ENCODE measurements at places on chromosomes 7 and 10.

GRCh38 chr7:44631458-44632115, 25.2 kb downstream of the OGDH start:
- DNase-seq: no peak

- no peak for DNase-seq
Observed at GRCh38 chr10:30858499-30858898, 173.2 kb downstream of the ZNF438 start.

GRCh38 chr7:31735991-31736982, 49.3 kb downstream of the PPP1R17 start:
- DNase-seq: peak; percentile 36

DNA sequence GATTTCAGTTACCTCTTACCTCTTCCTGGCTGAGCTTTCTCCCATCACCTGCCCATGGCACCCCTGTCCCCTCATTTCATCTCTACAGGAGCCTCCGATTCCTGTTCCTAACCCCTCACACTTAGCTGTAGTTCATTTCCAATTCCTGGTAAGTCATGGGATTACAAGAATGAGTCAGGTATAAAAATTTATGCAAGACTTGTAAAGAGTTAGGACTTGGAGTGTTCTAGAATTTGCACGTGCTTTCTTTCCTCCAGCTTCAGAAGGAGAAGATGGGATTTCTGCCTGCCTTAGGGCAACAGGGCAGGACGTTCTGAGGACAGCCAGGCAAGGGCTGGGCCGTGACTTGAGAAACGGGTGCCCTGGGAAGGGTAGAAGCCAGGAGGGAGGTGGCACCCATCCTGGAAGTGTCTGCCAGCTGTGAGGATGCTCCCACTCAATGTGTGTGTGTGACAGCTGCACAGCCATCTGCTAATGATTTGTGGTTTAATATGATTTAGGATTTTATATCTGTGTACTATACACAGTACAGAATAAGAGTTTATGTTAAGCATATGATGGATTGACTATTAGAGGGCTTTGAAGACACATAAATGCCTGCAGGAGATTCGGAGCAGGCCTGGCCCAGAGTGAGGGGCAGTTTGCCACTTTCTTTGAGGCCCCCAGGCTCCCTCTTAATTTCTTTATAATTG, 81.5 kb upstream of the VIPR2 start:
- no peak for DNase-seq

DNA sequence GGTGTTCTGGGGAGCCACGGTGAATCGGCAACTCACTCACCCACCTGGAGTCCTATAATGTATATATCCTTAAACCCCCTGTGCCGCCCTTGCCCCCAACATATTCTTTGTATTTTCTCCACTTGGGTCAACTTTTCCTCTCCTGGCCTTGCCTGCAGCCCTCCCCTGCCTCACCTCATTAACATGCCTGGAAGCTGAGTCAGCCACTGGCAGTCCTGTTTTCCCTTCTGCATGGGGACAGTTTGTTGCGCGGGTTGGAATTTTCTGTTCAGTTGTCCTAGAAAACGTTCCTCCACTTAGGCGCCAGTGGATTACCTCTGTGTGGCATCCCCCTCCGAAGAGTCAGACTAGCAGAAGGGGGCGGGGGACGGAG, 97.4 kb downstream of the C10orf105 start:
- no peak for DNase-seq

GRCh38 chr10:120810298-120810697, 40.9 kb upstream of the WDR11 start:
- no peak for DNase-seq

DNA sequence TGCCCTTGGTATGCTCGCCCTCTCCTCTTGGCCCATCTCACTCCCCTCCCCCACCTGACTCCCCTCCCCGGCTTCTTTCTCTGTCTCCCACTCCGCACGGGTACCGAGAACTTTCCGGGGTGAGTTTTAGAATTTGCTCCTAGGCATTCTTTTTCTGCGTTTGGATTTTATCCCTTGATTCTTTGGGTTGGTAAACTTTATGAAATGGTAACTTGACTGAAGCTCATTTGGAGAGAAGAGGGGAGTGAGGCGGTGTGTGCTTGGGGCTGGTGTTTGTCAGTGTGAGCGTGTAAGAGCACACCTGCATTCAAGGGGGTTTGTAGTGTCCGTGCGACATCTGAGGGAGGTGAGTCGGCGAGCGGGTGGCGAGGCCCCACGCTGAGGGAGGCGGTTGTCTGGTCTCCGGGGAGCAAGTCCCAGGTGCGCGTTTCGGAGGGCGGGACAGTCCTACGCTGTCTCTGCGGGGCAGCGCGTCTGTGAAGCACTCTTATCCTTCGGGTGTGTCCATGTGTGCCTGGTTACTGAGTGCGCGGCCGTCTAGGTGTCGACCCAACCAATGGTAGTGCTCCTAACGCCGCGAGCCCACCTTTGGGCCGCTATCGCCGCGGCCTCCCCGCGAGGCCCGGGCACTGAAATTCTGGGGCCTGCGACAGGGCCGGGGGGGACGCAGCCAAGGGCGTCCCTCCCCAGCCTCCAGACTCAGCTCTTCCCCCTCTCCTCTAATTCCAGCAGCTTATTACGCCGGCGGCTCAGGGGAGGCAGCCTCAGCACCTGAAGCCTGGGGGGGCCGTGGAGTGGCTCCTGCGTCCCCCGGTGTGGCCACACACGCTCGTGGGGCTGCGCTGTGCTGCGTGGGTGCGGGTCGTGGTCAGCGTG, 2.6 kb upstream of the ZNF503 start:
- no peak for DNase-seq

GRCh38 chr10:122051609-122052385, 62.8 kb downstream of the TACC2 start:
- DNase-seq: no peak

GRCh38 chr10:102367441-102367840, 28.1 kb upstream of the NFKB2 start:
- no peak for DNase-seq

GRCh38 chr7:18927134-18927533, 190.3 kb downstream of the TWIST1 start:
- no peak for DNase-seq

DNA sequence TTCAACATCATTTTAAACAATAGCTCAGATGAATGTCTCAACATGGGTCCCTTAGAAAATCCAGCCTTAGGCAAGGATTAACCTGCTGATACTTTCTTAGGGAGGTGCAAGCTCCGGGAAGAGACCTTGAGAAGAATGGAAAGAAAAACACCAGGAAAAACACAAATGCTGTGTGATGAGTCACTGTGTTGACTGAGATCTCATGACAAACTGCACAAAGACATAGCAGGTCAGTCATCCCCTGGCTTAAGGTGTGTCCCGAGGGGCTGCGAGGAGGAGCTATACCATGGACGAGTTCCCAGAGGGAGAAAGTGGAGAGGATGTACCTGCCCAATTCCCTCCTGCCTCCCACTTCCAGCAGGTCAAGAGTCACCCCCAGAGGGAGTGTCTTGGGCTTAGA, 98.0 kb downstream of the TEX36 start:
- no peak for DNase-seq

GRCh38 chr10:125549653-125550052, 133.3 kb downstream of the TEX36 start:
- no peak for DNase-seq
